A549 treated with DMSO at 1 μM for 4 hours (cell line): ENCODE measurements at places on chromosomes 11 and 22. TPM values are rescaled to one million over a fixed set of nuclear protein-coding genes. Genes with fewer than 3 reads are reported as not detected.

Gene PHF21B
- total RNA-seq: 0.95 to 1.4 TPM (median 1.2 TPM) in 5 replicates

Gene MS4A4E
- total RNA-seq: not detected in 5 replicates

Gene STX3
- 21.0 to 33.6 TPM (median 28.0 TPM) in 5 replicates for total RNA-seq

Gene E2F8
- total RNA-seq: 6.2 to 7.8 TPM (median 6.9 TPM) in 5 replicates

Gene MMP8
- not detected in 5 replicates for total RNA-seq

Gene OR51B4
- total RNA-seq: not detected in 5 replicates

Gene LRRC32
- total RNA-seq: 0.13 to 0.29 TPM (median 0.16 TPM) in 5 replicates

Gene CDKN1C
- 0.58 to 0.76 TPM (median 0.66 TPM) in 5 replicates for total RNA-seq

Gene UCP3
- 0.70 to 2.4 TPM (median 1.4 TPM) in 5 replicates for total RNA-seq

Gene OR4C46
- total RNA-seq: not detected in 5 replicates

Gene MAPK11
- 4.8 to 7.2 TPM (median 6.6 TPM) in 5 replicates for total RNA-seq

Gene LRRC75B
- 5.8 to 8.8 TPM (median 7.7 TPM) in 5 replicates for total RNA-seq

Gene FIBIN
- not detected in 5 replicates for total RNA-seq

Gene HEPACAM
- total RNA-seq: not detected in 5 replicates

Gene CRYBA4
- total RNA-seq: not detected in 5 replicates

Gene HSPB2
- not detected in 5 replicates for total RNA-seq

Gene RDX
- total RNA-seq: 77.1 to 120 TPM (median 105 TPM) in 5 replicates

Gene EXPH5
- 0.02 to 0.07 TPM (median 0.04 TPM) in 5 replicates for total RNA-seq

Gene GRIA4
- total RNA-seq: 0.03 TPM in 1 of 5 replicates, not detected in the others

Gene BBS1
- total RNA-seq: 8.7 to 11.2 TPM (median 10.4 TPM) in 5 replicates

Gene KIRREL3
- 9.6 to 12.4 TPM (median 10.6 TPM) in 5 replicates for total RNA-seq

Gene APOA1
- total RNA-seq: 0.10 to 0.39 TPM (median 0.12 TPM) in 3 of 5 replicates, not detected in the others

Gene SMC1B
- 0.01 to 0.04 TPM in 2 of 5 replicates, not detected in the others for total RNA-seq

Gene RNH1
- total RNA-seq: 132 to 175 TPM (median 155 TPM) in 5 replicates

Gene PKDREJ
- not detected in 5 replicates for total RNA-seq

Gene SMTNL1
- total RNA-seq: not detected in 5 replicates

Gene GPR83
- total RNA-seq: 0.03 to 0.16 TPM (median 0.07 TPM) in 5 replicates

Gene SAA2
- not detected in 5 replicates for total RNA-seq

Gene SCT
- total RNA-seq: not detected in 5 replicates

Gene PAX6
- total RNA-seq: 1.1 to 2.0 TPM (median 1.6 TPM) in 5 replicates

Gene CLMP
- 21.8 to 39.5 TPM (median 32.9 TPM) in 5 replicates for total RNA-seq

Gene FZD4
- total RNA-seq: 1.3 to 1.8 TPM (median 1.6 TPM) in 5 replicates

Gene OR6A2
- total RNA-seq: not detected in 5 replicates

Gene TSPAN18
- total RNA-seq: 1.8 to 3.0 TPM (median 2.6 TPM) in 5 replicates

Gene MEN1
- 25.9 to 45.2 TPM (median 41.1 TPM) in 5 replicates for total RNA-seq

Gene ESAM
- total RNA-seq: 9.0 to 12.4 TPM (median 10.5 TPM) in 5 replicates

Gene OR6T1
- not detected in 5 replicates for total RNA-seq

Gene PHLDB1
- 10.4 to 13.6 TPM (median 10.6 TPM) in 5 replicates for total RNA-seq

Gene PPFIBP2
- 9.9 to 14.1 TPM (median 13.7 TPM) in 5 replicates for total RNA-seq

Gene BCO2
- 0.70 to 1.0 TPM (median 0.93 TPM) in 5 replicates for total RNA-seq

Gene GGTLC3
- not detected in 5 replicates for total RNA-seq

Gene SHISAL1
- 7.7 to 9.2 TPM (median 8.7 TPM) in 5 replicates for total RNA-seq

Gene H19
- 8.8 to 13.0 TPM (median 10.6 TPM) in 5 replicates for total RNA-seq

Gene UBQLNL
- total RNA-seq: 0.03 TPM in 2 of 5 replicates, not detected in the others

Gene AIFM3
- 2.4 to 4.2 TPM (median 3.4 TPM) in 5 replicates for total RNA-seq

Gene EIF1AD
- total RNA-seq: 41.2 to 48.0 TPM (median 43.0 TPM) in 5 replicates

Gene MALAT1
- 47.2 to 76.6 TPM (median 61.1 TPM) in 5 replicates for total RNA-seq

Gene SCUBE1
- 0.09 to 0.20 TPM (median 0.15 TPM) in 5 replicates for total RNA-seq

Gene GPHA2
- total RNA-seq: not detected in 5 replicates

Gene TMEM132A
- total RNA-seq: 128 to 202 TPM (median 168 TPM) in 5 replicates

Gene MRGPRF
- total RNA-seq: 0.07 to 0.15 TPM (median 0.14 TPM) in 3 of 5 replicates, not detected in the others

Gene TNRC6B
- 4.3 to 5.8 TPM (median 5.3 TPM) in 5 replicates for total RNA-seq

Gene ST14
- total RNA-seq: 0.06 to 0.25 TPM (median 0.09 TPM) in 5 replicates

Gene GAB4
- not detected in 5 replicates for total RNA-seq

Gene TNNI2
- total RNA-seq: not detected in 5 replicates

Gene PARVA
- 24.7 to 29.2 TPM (median 26.3 TPM) in 5 replicates for total RNA-seq

Gene P4HA3
- 31.8 to 51.3 TPM (median 39.9 TPM) in 5 replicates for total RNA-seq

Gene OR52H1
- not detected in 5 replicates for total RNA-seq

Gene LARGE1
- 3.8 to 5.1 TPM (median 4.2 TPM) in 5 replicates for total RNA-seq
